Esophagus squamous epithelium (tissue), 5 donors: ENCODE measurements at places on chromosomes 3 and 15.

GRCh38 chr3:81496407-81497104 is 264.9 kb downstream of the GBE1 start:
- no peak for DNase-seq

DNA sequence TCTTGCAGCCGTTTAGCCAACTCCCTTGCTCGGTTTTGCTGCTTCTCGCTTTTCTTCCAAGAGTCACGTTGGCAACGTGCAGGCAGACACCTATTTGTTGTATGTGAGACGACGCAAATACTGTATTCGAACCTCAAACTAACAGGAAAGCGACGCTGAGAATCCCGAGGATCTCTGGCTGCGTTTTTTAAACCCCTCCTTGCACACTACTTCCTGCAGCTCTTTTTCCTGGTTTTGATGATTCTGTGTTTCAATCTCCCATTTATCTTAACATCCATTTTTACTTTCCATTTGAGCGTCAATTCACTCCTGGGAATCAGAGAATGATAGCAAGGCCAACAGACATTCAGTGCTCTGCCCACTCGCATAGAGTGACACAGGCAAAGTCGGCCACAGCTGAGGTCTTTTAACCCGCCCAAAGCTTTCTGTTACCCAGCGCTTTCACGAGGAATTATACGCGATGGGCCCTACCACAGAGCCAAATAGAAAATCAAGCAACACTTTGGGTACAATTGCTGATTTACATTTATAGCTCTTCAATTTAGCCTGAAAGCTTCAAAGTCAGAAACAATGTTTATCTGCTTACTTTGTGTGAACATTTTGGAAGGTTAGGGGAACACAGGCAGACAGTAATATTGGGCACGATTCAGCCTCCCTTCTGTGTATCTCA is 1.6 kb upstream of the ANXA2 start:
- DNase-seq = no peak

- no peak for DNase-seq
Measured at GRCh38 chr3:71001303-71001830, 582.2 kb downstream of the FOXP1 start.

GRCh38 chr3:44561076-44561475 is 6.1 kb downstream of the ZKSCAN7 start:
- DNase-seq = no peak

GRCh38 chr15:77564341-77564740 is 68.4 kb downstream of the LINGO1 start:
- no peak for DNase-seq

DNA sequence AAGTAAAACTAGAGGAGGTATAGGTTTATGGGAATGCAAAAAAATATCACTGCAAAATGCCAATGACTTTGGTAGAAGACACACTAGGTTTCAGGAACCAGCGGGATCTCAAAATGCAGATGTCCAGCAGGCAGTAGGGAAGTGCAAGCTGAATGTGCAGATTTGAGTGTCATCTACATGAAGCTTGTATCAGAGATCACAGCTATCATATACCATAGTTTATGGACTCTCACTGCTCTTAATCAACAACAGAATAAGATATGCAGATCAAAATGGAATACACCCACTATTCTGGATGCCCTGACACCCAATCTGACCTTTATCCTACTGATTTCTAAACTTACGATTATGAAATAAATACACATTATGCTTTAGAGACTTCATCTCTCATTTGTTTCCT is 27.7 kb downstream of the TMCC1 start:
- DNase-seq = no peak

DNA sequence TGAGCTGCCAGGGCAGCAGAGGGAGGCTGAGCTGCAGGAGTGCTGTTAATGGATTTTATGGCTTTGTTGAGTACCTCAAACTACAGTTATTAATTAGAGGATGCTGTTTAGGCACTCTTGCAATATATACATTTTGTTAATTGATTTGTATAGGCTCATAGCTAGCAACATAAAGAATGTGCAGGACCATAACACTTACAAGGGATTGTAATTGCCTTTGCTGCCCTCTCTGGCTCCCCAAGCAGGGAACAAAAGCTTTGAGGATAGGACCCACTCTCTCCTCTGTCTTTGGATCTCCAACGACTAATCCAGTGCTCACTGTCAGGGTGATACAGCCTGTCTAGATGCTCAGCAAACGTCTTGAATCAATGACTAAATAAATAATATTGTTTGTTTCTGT is 1.2 kb upstream of the CLSTN2 start:
- no peak for DNase-seq

DNA sequence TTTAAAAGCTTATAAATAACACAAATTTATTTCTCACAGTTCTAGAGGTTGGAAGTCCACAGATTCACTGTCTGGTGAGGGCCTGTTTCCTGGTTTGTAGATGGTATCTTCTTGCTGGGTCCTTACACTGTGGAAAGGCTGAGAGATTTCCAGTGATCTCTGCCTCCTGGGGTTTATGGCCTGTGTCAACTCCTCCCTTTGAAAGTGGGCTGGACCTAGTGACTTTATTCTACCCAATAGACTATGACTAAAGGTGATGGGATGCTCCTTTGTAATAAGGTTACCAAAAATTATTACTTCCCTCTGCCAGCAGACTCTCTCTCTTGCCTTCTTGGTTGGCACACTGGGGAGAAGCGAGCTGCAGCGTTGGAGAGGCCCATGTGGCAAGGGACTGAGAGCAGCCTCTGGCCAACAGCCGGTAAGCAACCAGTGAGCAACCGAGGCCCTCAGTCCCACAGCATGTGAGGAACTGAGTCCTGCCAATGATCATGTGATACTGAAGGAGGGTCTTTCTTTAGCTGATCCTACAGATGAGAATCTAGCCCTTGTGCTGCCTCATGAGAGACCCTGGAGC is 14.0 kb upstream of the COPG1 start:
- DNase-seq = no peak

DNA sequence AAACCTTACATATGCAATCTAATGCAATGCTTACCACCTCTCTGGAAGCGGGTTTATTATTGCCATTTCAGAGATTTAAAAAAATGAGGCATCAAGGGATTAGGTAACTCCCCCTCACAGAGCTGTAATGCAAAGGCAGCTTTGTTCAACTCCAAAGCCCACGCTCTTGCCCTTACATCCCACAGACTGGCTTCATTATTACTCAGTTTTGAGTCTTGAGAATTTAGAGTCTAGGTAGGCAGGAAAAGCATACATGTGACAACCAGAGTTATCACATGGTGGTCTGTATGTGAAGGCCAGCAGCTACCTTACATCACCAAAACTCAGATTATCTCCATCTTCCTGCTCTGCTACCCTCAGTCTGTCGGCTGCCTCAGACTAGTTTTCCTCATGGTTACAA is 326.9 kb downstream of the UACA start:
- no peak for DNase-seq

- DNase-seq = no peak
Measured at GRCh38 chr3:124802702-124803101, 72.5 kb downstream of the UMPS start.

DNA sequence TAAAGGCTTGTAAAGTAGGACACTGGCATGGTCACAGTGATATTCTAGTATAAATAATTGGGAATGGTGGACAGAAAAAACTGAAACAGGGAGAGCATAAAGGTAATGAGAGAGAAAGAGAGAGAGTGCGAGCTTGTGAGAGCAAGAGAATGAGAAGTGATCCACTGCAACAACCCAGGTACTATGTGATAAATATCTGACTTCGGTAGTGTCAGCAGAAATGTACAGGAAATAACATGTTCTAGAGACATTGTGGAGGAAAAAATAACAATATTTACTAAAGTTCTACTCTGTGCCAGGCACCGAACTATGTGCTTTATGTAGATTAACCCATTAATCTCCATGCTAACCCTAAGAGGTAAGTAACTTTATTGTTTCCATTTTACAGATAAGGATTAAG is 425.9 kb downstream of the ZBTB20 start:
- DNase-seq = no peak

DNA sequence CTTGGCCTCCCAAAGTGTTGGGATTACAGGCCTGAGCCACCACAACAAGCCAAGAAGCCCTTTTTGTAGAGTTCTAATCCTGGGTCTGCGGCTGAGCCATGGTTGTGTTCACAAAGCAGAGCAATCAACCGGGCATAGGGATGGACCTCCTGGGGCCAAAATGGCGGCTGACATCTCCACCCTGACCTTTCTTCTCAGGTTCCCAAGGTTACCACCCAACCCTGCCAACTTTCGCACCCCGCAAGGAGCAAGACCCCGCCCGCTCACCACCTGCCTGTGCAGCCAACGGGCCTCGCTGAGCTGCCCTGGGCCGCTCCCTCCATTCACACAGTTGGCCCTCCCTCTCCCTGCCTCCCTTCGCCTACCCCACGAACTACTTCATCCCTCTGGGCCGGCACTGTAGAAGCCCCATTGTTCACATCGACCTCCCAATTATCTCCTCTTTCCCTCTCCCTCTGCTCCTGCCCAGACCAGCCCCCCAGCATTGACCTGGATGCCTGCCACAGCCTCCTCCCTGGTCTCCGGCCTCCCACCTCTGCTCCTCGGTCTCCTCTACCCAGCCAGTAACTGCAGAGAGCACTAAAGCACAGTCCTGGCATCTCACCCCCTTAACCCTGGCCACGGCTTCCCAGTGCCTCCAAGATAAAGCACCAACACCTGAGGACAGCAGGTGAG is 62.0 kb upstream of the TFRC start:
- DNase-seq = no peak
